ENCODE measurements at places on chromosomes 4 and X.

DNA sequence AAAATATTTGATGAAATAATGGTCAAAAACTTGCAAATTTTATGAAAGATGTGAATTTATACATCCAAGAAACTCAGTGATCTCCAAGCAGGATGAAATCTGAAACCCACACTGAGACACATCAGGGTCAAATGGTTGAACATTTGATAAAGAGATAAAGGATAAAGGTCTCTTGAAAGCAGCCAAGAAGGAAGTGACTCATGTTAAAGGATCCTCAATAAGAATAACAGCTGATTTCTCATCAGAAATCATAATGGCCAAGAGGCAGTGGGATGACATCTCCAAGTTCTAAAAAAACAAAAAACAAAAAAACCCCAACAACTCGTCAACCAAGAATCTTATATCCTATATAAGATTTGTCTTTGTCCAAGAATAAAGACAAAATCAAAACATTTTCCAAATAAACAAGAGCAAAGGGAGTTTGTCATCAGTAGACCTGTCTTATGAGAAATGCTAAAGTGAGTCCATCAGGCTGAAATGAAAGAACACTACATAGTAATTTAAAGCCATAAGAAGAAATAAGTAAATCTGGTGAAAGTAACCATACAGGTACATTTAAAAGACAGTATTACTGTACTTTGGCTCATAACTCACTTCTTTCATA is 121.7 kb downstream of the PDS5A start:
- DNase-seq = no peak

GRCh38 chr4:141142423-141142822 is 9.2 kb upstream of the RNF150 start:
- DNase-seq = no peak

- no peak for DNase-seq
Observed at GRCh38 chr4:103721251-103721650, 1.5 kb upstream of the TACR3 start.

GRCh38 chr4:60422439-60422838 is 777.7 kb upstream of the ADGRL3 start:
- no peak for DNase-seq

GRCh38 chrX:47817421-47817820 is 19.3 kb upstream of the ZNF81 start:
- no peak for DNase-seq

DNA sequence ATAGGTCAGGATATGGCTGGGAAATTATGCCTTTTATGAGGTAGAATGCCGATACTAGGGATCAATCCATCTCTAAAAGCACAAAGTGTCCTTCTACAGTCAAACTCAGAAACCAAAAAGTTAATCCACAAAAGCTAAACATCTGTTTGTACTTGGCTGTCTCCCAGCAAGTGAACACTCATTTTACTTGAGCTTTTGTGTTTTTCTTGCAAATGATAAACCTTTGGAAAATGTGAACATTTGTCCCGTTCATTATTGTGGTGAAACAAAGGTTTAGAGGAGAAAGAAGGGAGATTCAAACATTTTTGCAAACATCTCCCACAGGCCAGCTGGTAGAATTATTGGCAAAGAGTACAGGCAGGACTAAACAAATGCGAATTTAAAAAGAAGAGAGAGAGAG is 300.6 kb upstream of the SPANXN1 start:
- DNase-seq = no peak

DNA sequence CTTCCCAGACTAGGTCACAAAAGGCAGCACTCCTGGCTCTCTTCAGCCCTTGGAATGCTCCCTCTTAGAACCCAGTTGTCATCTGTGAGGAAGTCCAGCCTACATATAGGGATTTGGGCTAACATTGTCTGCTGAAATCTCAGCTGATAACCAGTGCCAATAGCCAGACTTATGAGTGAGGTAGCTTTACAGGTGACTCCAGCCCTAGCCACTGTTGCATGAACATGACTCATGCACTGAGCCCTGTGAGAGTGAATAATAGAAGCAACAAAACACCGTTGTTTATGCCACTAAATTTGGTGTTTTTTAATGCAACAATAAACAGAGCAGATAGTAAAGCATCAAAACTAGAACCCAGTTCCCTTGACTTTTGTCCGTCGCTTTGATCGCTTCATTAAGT is 433.2 kb downstream of the STIM2 start:
- no peak for DNase-seq

GRCh38 chrX:104370089-104370488 is 115.4 kb upstream of the ESX1 start:
- DNase-seq = no peak

DNA sequence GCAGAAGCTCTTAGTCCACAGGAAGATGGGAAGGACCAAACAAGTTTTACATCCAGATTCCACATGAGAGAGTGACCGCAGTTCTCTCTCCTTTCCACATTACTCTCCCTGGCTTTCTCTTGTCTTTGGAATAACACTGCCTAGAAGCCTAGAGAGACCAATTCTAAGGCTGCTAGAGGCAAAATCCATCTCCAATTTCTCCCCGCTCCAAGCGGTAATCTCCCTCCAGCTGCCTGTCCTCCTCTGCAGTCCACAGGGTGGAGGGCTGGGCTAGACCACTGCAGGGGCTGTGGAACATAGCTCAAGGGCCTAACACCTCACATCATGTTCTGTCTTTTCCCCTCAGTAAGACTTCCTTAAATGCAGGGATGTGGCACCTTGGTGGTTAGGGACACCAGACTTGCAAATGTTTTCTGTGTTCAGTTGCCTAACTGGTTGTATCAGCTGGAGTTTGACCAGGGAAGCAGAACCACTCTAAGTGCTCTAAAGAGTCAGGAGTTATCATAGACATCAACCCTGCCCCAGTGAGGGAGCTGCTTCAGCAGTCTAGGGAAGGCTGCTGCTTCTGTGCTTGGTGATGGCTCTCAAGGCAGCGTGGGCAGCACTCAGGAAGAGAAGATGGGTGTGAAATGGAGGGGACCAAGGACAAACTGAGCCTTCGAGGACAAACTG is 423.1 kb downstream of the BCOR start:
- DNase-seq = no peak

DNA sequence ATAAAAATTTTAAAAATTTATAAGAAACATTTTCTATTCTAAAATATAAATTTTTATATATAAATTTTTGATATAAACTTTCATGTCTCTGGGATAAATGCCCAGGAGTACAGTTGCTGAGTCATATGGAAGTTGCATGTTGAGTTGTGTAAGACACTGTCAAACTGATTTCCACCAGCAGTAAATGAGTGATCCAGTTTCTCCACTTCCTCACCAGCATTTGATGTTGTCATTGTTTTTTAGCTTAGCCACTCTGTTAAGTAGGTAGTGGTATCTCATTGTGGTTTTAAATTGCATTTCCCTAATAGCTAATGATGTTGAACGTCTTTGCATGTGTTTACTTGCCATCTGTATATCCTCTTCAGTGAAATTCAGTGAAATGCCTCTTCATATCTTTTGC is 66.5 kb downstream of the MAMLD1 start:
- no peak for DNase-seq

- DNase-seq = no peak
Observed at GRCh38 chrX:10395179-10395578, 225.2 kb downstream of the MID1 start.

DNA sequence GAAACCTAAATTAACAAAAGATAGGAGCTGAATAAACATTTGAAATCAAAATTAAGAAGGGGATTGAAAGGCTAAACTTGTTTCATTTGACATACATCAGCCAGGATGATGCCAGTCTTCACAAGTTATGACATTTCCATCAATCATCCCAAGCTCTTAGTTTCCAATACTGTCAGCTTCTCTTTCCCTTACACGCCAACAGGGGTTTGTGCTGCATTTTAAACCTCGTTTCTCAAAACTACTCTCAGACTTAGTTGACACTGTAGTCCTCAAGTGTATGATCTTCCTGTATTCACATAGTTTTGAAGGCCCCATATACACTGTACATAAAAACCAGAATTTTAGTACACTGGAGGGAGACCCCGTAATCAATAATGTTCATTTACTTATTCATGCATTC is 840 bp upstream of the P2RY10 start:
- DNase-seq = no peak

GRCh38 chr4:13968723-13969122 is 341.2 kb upstream of the BOD1L1 start:
- DNase-seq = no peak

GRCh38 chr4:168441412-168441811 is 38.9 kb downstream of the DDX60L start:
- DNase-seq = no peak

GRCh38 chr4:152334931-152335330 is 201.0 kb downstream of the FBXW7 start:
- DNase-seq = no peak

DNA sequence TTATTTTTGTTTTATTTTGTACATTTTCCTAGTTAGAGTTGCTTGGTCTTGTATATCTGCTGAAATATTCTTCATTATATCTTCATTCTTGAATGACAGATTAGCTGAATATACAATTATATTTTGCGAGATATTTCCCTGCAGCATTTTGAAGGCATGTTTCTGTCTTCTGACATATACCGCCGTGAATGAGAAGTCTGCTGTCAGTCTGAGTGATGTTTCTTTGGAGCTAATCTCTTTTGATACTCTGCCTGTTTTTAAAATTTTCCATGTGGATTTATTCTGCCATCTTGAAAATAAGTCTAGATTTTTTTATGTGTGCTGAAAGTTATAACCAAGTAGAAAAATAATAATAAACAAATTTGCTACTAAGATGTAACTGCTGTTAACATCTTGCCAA is 148.5 kb downstream of the MAGEC1 start:
- no peak for DNase-seq

DNA sequence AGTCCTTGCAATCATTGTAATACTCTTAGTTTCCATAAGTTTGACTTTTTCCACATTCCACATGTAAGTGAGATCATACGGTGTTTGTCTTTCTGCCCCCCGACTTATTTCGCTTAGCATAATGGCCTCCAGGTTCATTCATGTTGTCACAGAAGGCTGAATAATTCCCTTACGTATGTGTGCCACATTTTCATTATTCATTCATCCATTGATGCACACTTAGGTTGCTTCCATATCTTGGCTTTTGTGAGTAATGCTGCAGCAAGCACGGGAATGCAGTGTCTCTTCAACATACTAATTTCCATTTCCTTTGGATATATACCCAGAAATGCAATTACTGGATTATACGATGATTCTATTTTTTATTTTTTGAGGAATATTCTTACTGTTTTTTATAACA is 22.0 kb upstream of the VEGFC start:
- DNase-seq = no peak

DNA sequence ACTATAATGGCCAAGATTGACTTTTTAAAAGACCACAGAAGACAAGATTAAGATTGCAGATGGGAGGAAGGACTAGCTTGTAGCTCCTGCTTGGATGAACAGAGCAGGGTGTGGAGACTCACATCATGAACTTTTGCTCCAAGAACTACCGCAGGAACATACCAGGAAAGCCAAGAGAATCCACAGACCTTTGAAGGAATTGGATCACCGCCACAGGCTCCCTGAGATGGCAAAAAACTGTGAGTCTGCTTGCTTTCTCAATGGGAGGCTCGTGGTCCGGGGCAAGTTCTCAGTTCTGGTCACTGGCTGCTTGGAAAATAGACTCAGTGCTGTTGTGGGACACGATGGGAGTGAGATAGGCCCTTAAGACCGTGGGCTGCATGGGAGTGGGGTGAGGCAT is 276.6 kb downstream of the CCSER1 start:
- DNase-seq = no peak

GRCh38 chr4:165079476-165079875 is 25.8 kb downstream of the TRIM75 start:
- no peak for DNase-seq

DNA sequence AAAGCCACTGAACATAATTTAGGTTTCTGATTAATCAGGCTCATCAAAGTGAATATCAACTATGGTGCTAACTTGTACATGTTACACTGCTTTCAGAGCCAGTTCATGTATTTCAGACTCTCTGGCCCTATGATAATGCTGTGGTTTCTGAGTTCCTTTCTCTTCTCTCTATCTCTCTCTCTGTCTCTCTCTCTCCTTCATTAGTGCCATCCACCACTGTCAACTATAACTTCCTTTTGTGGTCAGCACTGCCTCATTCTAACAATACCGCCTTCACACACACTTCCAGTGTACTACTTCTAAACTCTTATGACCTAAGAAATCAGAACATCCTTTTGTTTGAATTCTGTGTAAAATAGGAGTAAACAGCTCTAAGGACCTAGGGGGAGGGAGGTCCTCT is 907.1 kb downstream of the RPA4 start:
- no peak for DNase-seq

- no peak for DNase-seq
Observed at GRCh38 chrX:13717700-13718472, 16.5 kb downstream of the TRAPPC2 start.

- DNase-seq = no peak
Observed at GRCh38 chr4:122632396-122633143, 11.7 kb upstream of the IL21 start.

DNA sequence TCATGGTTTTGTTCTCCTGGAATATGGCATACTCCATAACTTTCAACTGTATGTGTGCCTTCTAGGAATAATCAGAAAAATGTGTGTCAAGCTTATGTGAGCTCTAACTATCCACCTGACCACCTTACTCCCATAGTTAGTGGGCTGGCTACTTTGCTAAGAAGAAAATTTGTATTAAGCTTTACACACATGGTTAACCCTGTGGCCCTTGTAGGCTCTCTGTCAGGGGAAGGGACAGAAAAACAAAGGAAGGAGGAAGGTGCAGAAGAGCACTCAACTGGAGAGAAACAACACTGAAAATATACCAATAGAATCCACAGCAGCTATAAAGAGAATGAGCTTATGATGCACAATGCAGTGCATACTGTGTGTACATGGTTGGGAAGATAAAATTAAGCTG is 84.6 kb downstream of the PPP3CA start:
- no peak for DNase-seq

GRCh38 chr4:130306566-130306965 is 1210.6 kb downstream of the C4orf33 start:
- DNase-seq = no peak

DNA sequence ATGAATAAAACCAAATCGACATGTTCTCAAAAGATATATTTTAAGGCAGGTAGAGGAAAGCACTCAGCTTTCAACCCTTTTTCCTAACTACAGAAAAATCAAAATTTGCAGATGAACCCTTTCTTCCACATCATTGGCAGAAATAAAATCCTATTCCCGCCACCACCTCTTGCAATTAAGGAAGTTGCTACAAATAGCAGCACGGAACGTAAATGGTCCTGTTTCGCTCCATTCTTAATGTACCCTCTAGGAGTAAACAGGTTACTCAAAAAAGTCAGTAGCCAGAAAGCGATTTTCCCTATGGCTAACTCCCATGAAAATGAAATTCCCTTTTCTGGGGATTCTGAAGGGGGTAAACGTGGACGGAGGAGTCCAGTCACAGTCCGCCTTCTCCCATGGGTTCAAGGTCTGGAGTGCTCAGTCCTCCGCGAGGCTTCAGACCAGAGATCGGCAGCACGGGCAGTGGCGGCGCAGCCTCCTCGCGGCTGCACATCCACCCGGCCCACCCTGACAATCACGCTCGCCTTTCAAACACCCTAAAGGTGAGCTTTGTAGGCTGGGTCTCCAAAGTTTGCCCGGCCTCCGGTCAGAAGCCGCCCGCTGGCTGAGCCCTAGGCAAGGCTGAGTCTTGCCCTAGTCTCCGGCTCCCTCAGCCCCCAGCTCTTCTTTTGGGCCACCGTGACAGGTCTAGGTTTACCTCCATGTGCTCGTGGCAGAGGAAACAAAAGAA is 1.8 kb downstream of the ATP11C start:
- DNase-seq = peak; percentile 42

Measured in stimulated activated naive CD4-positive, alpha-beta T cell (primary cell).